ENCODE measurements at places on chromosomes 3 and 15. TPM values are rescaled to one million over a fixed set of nuclear protein-coding genes. Genes with fewer than 3 reads are reported as not detected.

The IQCH gene
- total RNA-seq = 3.0 TPM

The ITIH1 gene
- total RNA-seq = 4.1 TPM

The FBLN2 gene
- total RNA-seq = 292 TPM

The RASGRF1 gene
- total RNA-seq = 0.98 TPM

The SH2D7 gene
- total RNA-seq = not detected

All from tibial nerve (tissue), 4 donors.